Skin of body (tissue), 3 donors: ENCODE measurements at places on chromosomes 2 and 18. TPM values are rescaled to one million over a fixed set of nuclear protein-coding genes. Genes with fewer than 3 reads are reported as not detected.

GRCh38 chr2:222160125-222160524, 138.7 kb downstream of the PAX3 start:
- DNase-seq, result no peak

DNA sequence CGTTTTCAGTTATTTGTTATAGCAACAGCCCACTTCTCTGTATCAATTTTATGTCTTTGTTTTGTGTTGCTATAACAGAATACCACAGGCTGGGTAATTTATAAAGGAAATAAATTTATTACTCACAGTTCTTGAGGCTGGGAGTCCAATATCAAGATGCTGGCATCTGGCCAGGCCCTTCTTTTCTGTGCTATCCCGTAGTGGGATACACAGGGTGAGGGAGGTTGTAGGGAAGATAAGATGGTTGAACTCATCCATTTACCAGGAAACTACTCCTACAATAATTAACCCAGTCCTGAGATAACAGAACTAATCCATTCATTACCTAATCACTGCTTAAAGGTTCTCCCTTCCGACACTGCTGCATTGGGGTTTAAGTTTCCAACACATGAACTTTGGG, 220.7 kb downstream of the TPGS2 start:
- no peak for DNase-seq

The POMC gene
- 3.6 TPM for total RNA-seq

The ALLC gene
- not detected for total RNA-seq

GRCh38 chr2:206824993-206825392, 59.6 kb downstream of the FASTKD2 start:
- DNase-seq, result no peak

DNA sequence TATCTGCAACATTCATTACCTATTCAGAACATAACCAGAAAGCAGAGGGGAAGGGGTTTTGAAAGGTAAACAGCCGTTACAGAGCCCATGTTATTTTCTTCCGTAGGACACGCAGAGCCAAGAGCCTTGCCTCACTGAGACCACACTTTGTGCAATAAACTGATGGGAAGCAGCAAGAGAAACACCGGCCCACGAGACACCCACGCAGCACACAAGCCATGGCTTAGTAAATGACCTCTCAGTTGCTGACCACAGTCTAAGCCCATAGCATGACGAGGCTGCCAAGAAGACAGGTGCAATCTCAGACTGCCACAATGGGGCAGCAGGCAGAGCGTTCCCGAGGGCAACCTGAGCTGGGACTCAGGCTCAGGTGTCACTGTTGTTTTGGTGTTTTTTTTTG, 59.6 kb downstream of the CABYR start:
- DNase-seq, result no peak

GRCh38 chr2:158756331-158756730, 38.8 kb upstream of the DAPL1 start:
- no peak for DNase-seq

GRCh38 chr2:77712601-77713000, 190.4 kb upstream of the LRRTM4 start:
- no peak for DNase-seq

The PLGLB2 gene
- 2.2 TPM for total RNA-seq

DNA sequence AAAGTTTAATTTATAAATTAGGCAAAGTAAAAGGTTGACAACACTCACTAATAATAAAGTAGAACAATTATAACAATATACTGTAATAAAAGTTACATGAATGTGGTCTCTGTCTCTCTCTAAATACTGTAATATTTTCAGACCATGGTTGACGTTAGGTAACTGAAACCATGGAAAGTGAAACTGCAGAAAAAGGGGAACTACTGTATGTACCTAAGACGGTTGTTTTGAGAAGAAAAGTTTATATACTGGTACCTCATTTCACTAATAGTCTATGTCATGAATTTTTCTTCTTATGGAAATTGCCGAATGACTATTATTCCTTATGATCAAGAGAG, 166.7 kb upstream of the ZNF521 start:
- no peak for DNase-seq
